ENCODE measurements at places on chromosomes 6 and 20. TPM values are rescaled to one million over a fixed set of nuclear protein-coding genes. Genes with fewer than 3 reads are reported as not detected.

EYA2 gene
- 1.5 TPM for total RNA-seq

SLC35F1 gene
- total RNA-seq: under 0.01 TPM

DDO gene
- total RNA-seq: 0.66 TPM

HLA-DRB5 gene
- total RNA-seq: 0.15 TPM

ID4 gene
- 3.8 TPM for total RNA-seq

BMP7 gene
- total RNA-seq: not detected

Data from smooth muscle cell of trachea (primary cell).